Psoas muscle (tissue), 8 donors: ENCODE measurements at places on chromosomes 3 and 15. TPM values are rescaled to one million over a fixed set of nuclear protein-coding genes. Genes with fewer than 3 reads are reported as not detected.

DNA sequence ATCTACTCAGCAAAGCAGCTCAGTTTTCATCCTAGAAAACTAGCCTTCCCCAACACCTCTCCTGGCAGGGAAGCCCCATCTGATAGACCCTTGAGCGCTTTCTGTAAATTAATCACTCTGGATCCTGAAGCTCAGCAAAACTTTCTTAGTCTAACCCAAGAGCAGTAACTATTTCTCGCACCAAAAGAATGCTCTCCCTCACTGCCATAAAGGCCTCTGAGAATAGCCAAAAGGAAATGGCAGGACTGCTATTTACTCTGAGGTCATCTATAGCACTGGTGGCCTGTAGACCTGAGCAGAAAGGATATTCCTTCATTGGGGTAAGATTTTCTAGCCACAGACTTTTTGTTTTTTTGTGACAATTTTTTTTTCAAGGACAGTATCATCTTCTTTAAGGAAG lies 345.8 kb upstream of the ADAMTS9 start:
- DNase-seq, result no peak

DNA sequence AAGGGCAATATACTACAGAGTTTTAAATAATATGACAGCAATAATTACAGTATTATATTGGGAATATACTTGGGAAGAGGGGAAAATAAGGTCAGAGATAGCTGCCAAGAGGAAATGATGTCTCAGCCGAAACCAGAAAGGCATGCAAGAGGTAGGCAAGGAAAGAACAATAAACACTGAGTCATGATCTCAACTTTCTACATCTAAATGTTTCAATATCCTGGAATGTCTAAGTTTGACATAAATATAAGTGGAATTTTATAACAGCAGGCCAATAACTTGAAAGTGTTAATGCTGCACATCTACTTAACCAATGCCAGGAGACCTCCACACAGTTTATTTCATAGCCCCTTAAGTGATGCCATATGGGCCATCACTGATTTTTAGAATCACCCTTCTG lies 99.8 kb upstream of the CPNE4 start:
- DNase-seq, result no peak

- DNase-seq, result peak; percentile 87
Measured at GRCh38 chr3:129606636-129607390, at the start of gene PLXND1. PLXND1 (minus strand) TSS chr3:129606676; CDS start chr3:129606639, 37 bp downstream.

GRCh38 chr3:187069857-187070516 lies 69.3 kb downstream of the RPL39L start:
- no peak for DNase-seq

DNA sequence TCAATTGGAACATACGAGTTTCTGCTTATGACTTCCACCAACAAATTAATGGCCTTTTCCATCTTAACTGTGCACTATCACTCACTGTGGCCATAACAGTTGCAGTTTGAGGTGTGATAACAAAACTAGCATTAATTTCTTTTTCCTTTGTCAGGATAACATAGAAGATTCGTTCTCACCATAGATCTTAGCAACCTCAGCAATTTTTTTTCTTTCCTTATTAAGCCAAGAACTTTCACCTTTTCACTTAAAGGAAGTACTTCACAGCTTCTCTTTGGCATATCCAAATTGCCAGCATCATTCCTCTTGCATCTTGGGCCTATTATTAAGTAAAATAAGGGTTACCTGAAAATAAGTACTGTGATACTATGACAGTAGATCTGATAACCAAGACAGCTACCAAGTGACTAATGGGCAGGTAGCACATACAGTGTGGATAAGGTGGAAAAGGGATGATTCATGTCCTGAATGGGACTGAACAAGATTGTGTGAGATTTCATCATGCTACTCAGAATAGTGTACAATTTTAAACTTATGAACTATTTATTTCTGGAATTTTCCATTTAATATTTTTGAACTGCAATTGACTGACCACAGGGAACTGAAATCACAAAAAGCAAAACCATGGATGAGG lies 46.6 kb downstream of the CEP70 start:
- DNase-seq, result no peak

- no peak for DNase-seq
Measured at GRCh38 chr3:45792036-45792435, 4.3 kb downstream of the SLC6A20 start.

- DNase-seq, result no peak
Measured at GRCh38 chr3:133069556-133070286, 31.5 kb downstream of the TMEM108 start.

- DNase-seq, result no peak
Measured at GRCh38 chr3:56321892-56322291, 146.4 kb downstream of the ERC2 start.

GRCh38 chr3:145058483-145058882 lies 1086.9 kb downstream of the DIPK2A start:
- DNase-seq, result no peak

Gene HHLA2
- total RNA-seq, result not detected

Gene KLHL6
- 0.51 TPM for total RNA-seq

Gene CRABP1
- not detected for total RNA-seq

DNA sequence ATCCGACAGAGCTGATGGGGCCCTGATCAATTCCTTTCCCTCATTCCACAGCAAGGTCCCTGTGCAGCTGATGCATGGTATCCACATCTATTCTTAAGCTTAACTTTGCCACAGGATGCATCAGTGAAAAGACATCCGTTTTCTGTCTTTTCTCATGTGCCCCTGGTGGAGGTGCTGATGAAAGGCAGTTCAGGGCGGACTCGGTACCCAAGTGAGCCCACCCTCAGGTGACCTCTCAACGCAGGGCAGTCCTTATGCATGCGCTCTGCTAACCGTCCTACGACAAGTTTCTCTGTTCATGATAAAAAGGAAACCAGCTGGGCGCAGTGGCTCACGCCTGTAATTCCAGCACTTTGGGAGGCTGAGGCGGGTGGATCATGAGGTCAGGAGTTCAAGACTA lies 251.4 kb downstream of the ADAMTS17 start:
- DNase-seq, result no peak

- no peak for DNase-seq
Measured at GRCh38 chr15:78055919-78056713, 21.4 kb downstream of the TBC1D2B start.
